Esophagus squamous epithelium (tissue), 5 donors: ENCODE measurements at places on chromosomes 6 and 20. TPM values are rescaled to one million over a fixed set of nuclear protein-coding genes. Genes with fewer than 3 reads are reported as not detected.

GRCh38 chr20:14956538-14956937, 619.1 kb upstream of the FLRT3 start:
- DNase-seq = no peak

GRCh38 chr6:125001684-125002405, 39.6 kb downstream of the RNF217 start:
- DNase-seq = no peak

- DNase-seq = no peak
Observed at GRCh38 chr20:16541226-16541625, 32.0 kb downstream of the KIF16B start.

Gene SPATA25
- total RNA-seq = 1.1 TPM

DNA sequence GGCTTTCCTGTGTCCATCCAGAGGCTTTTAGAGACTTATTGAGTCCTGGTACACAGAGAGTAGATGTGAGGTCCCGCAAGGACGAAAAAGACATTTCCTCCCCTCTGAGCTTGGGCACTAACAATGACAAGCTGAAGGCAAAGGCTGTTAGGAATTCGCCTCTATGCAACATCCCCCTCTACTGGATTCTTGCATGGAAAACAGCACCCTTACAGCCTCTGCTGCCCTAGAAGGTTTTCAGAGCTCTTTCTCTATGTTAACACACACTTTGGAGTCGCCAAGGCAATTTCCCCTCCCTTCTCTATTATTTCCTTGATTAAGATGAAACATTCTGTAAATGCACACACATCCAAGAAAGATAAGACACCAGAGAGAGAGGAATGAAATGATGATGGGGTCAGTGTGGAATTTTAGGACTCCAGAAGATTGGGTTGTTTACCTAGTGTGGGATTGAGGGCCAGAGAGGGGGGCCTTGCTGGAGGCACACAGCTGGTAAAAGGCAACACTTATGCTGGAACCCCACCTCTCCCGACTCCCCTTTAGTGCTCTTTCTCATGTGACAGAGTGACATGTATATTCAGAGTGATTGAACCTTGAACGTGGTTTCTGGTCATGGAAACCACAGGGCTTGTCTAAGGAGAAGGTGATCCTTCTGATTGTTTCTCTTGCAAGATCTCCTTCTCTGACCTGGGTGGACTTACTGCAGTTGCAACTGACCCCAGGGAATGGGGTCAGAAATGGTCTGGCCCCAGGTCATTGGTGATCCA, 300.7 kb downstream of the CLIC5 start:
- no peak for DNase-seq

Gene CASS4
- total RNA-seq = 0.22 TPM

Gene BMP5
- total RNA-seq = 0.26 TPM

- no peak for DNase-seq
Observed at GRCh38 chr6:166415833-166416347, 33.1 kb upstream of the MPC1 start.

Gene OTOR
- total RNA-seq = not detected

GRCh38 chr20:32404017-32404416, 45.9 kb downstream of the ASXL1 start:
- no peak for DNase-seq

DNA sequence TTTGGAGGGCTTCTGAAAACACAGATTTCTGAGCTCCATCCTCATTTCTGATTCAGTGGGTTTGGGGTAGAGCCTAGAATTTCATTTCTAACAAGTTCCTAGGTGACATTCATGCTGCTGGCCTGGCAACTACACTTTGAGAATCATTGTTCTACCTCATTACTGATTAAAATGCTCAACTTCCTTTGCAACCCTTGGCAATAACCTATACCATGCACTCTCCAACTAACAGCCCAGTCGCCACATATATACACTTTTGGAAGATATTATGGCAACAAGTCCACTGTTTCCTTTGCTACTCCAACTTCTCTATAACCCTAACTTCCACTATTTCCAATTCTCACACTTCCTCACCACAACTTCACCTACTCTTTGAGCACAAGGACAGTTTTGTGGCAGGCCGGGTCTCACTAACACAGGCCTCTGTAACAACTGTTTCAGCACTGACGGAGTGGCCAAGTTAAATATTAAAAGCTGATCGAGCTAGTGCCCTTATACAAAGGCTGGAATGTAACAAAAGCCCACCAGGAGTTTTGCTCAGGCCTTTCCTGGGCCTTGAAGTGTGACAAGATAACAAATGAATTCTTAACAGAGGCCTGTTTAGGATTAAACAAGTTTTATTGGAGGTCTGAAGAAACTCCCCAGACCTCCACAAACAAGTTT, 32.1 kb upstream of the RAB23 start:
- no peak for DNase-seq
